Mucosa of descending colon (tissue), 3 donors: ENCODE measurements at places on chromosomes 4 and X. TPM values are rescaled to one million over a fixed set of nuclear protein-coding genes. Genes with fewer than 3 reads are reported as not detected.

- no peak for DNase-seq
These were observed 32.0 kb downstream of the LIMCH1 start for GRCh38 chr4:41569961-41570360.

- DNase-seq = peak; percentile 54
These were observed 609 bp downstream of the REPS2 start for GRCh38 chrX:16946971-16947562.

DNA sequence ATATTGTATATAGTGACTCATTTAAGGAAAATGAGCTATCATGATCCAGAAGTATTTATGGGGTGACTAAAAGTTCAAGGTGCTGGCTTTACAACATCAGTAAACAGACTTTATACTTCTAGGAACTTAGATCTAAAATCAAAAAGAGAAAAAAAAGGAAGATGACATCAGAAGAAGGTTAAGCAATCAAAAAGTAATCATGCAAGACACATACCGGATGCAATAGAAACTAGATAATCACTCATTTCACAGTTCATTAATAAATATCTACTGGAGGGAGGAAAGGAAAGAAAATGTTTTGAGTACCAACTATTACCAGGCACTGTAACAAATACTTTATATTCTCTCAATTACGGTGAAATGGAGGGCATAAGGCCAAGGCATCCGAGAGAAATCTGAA lies 276.4 kb downstream of the SPRY1 start:
- DNase-seq = no peak

- peak; percentile 55 for DNase-seq
These were observed 53.8 kb downstream of the ZFYVE28 start for GRCh38 chr4:2364654-2365053.

DNA sequence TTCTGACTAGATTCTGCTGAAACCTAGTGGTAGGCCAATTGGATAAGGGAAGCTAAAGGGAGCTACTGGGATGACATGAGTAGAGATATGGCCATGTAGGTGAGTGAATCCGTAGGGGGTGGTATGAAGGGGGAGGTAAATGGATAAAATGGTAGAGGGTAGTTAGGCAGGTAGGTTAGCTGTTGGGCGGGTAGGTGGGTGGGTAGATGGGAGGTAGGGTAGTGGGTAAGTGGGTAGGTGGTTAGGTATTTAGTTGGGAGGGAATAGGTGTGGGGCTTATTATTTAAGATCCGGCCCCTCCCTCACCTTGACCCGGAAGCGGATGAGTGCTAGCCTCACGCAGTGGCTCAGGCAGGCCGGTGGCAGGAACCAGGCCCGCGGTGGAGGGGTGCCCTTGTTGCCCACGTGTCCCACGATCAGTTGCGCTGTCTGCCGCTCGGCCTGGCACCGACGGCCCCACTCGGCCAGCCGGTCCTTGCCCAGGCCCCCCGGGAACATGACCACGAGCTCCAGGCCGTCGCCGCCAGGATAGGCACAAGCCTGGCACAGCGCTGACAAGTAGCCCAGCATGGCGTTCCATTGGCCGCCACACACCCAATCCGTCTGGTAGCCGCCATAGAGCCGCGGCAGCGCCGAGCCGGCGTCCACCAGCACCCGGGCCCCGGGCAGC lies 725 bp downstream of the FAM120C start:
- peak; percentile 74 for DNase-seq

DNA sequence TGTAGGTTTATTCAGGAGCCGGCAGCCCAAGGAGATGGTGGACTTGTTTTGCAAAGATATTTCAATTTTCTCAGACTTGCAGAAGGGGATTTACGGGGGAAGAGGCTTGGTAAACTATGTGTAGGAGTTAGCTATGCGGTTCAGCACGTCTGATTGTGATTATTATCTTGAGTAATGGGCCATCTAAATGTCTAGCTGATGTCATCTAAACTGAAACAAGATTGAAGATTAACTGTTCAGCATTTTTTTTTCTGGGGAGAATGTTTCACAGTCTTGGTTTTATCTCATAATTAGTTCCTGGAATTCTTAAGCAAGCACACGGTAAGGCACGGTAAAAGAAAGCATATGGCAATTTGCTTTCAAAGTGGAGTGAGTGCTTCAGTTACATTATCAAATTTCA lies 207.3 kb upstream of the CXorf51B start:
- no peak for DNase-seq

Gene TRAM1L1
- 0.80 TPM for total RNA-seq
